ENCODE measurements at places on chromosomes 4 and X.

DNA sequence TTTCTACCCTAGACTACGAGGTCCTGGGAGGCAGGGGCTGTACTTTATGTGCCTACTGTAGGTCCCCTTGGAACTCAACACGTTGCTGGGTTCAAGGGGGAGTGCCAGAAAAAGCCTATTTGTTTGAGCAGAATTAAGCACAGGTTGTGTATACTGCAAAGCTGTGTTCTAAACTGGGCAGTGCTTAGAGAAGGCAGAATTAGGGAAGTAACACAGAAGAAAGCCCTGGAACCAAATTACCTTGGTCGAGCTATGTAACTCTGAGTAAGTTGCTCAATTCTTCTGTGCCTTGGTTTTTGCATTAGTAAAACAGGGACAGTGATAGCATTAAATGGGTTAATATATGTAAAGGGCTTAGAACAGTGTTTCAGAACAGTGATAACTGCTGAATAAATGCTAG lies 245.0 kb upstream of the SFRP2 start:
- no peak for DNase-seq

DNA sequence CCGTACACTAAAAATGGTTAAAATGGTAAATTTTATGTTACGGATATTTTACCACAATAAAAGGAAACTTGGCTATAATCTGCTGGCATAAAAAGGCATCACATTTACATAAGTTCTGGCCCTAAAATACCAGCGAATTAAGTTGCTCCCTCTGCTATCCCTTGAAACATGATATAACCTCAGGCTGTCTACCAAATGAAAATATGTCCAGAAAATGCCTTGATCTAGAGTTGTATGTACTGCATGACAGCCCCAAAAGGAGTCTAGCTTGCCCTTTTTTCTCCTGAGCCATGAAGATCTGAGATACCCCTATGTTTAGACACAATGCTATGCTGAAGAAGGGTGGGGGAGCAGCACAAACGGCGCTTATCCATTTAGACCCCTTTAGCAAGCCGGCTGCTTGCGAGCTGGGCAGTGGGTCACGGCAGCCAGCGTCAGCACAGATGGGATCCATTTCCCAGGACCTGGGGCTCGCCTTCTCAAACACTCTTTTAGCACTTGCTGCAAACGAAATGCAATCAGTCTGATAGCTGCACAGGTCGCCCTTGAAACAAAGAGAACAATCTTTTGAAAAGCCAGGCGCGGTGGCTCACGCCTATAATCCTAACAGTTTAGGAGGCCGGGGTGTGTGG lies 77.0 kb downstream of the AFAP1 start:
- DNase-seq = no peak

DNA sequence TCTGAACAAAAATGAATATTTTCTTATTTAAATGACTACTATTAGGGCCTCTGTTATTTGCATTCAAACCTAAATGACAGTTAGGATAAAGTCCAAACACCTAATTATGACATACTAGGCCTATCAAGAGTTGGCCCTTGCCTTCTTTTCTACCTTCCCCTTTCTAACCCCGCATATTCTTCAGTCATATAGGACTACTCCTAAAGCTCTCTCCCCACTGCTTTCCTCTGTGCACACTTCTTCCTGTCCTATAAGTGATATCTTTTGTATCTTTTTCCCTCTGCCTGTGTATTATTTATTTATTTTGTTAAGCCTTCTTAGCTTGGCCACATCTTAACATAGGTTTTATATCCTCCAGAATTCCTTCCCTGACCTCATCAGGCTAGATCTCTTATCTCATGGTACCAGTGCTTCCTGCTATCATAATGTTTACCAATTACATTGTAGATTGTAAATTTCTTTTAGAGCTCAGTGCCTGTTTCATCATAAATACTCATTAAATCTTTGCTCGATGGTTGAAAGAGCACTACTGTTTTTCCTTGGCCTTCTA lies 22.5 kb downstream of the ERVMER34-1 start:
- no peak for DNase-seq

- no peak for DNase-seq
Measured at GRCh38 chr4:182627996-182628395, 289.2 kb downstream of the DCTD start.
